ENCODE measurements at places on chromosomes 3 and 15.

GRCh38 chr15:45573961-45574629 is 13.1 kb upstream of the BLOC1S6 start:
- peak; percentile 19 for DNase-seq

DNA sequence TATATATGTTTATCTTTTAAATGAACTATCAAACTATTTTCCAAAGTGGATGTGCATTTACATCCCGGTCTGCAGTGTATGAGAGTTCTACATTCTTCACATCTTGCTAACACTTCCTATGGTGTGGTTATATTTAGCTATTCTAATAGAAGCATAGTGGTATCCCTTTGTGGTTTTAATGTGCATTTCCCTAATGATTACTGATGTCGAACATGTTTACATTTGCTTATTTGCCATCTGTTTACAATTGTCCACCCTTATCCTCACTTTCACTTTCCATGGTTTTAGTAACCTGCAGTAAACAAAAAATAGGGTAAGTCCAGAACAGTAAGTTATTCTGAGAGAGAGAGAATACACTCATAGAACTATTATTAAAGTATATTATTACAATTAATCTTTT is 360.5 kb upstream of the NAALADL2 start:
- DNase-seq, result no peak

- DNase-seq, result no peak
Observed at GRCh38 chr15:45702041-45702440, 67.2 kb downstream of the SQOR start.

- peak; percentile 17 for DNase-seq
Observed at GRCh38 chr3:64291345-64291744, 66.1 kb upstream of the PRICKLE2 start.

DNA sequence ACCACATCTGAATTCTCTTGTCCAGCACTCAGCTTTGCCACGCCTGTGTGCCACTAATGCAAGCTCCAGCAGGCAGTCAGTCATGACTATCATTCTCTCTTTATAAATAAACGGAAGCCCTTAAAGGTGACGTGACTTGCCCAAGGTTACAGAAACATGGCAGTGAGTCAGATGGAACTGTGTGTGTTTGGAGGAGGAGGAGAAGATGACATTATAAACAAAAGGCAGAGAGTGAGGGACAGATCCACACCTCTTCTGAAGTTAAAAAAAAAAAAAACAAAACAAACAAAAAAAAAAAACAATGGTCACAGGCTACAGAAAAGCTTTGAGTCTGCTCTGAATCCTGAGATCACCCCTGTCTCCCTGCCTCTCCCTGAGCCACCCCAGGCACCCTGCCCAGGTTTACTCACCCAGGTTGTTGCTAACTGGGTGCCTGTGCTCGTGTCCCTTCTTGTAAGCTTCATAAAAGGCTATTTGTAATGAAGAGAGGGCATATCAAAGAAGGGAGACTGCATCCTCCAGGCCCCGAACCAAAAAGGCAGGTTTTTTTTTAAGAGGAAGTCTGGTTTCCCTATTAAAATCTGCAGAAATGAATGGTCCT is 119.7 kb upstream of the PHLDB2 start:
- DNase-seq, result peak; percentile 69

DNA sequence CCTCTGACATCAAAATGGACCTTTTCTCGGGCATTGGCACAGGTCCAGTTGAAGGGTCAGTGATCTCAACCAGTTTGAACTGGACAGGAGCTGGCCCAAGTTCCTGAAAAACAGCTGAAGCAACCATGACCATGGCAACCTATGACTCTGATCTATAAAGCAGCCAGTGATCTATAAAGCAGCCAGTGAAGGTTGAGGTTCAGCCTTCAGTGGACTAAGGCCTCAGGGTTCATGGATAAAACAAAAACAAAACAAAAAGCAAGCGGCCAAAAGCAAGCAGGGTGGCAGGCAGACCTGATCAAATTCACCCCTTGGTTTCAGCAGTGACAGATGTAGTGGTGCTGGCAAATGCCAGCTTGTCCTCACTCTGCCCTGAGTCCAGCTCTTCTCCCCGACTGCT is 10.0 kb upstream of the CHRNB4 start:
- no peak for DNase-seq

Measured in LoVo (cell line).